ENCODE measurements at places on chromosomes 6 and 20.

- no peak for DNase-seq
Measured at GRCh38 chr6:79246891-79247290, 12.4 kb upstream of the HMGN3 start.

DNA sequence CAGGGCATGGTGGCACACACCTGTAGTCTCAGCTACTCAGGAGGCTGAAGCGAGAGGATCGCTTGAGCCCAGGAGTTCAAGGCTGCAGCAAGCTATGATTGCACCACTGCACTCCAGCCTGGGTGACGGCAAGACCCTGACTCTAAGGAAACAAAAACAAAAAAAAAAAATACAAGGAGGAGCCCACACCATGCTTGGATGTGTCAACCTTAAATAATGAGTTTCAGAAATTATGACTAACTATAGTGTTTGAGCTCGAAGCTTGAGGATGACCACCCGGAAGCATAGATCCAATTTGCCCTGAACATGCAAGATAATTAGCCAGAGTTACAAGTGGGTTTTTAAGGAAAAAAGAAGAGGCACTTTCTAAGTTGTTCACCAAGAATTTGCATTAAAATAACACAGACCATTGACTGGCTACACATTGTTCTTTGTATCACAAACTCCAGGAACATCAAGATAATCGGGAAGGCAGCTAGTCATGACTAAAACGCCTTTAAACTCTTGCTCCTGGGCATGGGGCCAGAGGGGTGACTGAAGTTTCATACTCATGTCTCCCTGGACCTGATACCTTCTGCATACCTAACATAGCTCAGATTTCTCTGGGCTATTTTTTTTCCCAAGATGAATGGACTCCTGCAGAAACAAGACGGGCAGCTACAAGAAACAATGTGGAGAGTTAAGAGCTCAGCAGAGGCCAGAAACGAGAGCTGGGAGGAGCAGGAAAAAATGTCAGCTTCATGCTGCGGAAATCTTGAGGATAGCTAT, 289.6 kb downstream of the PREX1 start:
- no peak for DNase-seq

- no peak for DNase-seq
Measured at GRCh38 chr6:20427856-20428255, 26.2 kb downstream of the E2F3 start.

DNA sequence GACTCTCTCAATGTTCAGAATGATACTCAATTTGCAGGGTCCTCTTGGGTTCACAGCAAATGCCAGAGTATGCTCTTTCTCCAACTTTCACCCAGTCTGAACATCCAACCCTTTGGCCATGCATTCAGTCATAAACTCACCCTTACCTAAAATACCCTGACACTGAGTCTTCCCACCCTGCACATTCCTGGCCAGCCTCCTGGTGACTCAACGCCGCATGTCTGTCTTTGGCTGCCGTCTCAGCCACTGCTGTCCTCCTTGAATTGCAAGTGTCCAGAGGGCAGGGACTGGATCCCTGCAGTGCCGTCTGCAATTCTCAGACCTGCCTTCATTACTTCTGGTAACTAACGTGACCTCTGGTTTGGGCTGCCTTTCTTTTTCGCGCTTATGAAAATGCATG, 593.4 kb downstream of the QKI start:
- DNase-seq = no peak

DNA sequence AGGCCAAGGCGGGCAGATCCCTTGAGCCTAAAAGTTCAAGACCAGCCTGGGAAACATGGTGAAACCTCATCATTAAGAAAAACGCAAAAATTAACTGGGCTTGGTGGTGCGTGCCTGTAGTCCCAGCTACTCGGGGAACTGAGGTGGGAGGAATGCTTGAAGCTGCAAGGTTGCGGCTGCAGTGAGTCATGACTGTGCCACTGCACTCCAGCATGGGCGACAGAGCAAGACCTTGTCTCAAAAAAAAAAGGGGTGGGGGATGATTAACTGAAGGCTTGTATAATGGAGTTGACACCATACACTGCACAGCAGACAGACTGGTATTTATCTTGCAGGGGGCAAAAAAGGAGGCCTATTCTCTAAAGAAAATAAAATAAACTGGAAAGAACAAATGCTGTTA, 27.7 kb downstream of the SRPK1 start:
- DNase-seq = no peak

DNA sequence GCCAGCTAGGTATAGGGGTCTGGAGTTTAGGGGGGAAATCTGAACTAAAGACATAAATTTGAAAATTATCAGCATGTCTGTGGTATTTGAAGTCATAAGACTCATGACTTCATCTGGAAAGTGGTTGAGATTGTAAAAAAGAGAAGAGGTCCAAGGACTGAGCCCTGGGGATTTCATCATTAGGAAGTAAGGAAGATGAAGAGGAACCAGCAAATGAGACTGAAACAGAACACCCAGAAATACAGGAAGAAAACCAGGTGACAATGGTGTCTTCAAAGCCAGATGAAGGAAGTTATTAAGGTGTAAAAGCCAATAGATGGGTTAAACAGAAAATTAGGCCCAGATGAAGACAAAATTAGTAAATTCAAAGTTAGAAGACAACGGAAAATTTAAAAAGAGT, 49.1 kb upstream of the UBR2 start:
- no peak for DNase-seq

- DNase-seq = peak; percentile 34
Measured at GRCh38 chr6:127514773-127515227, 4.3 kb downstream of the MTCL3 start.

- DNase-seq = no peak
Measured at GRCh38 chr20:50269091-50270033, 78.7 kb downstream of the CEBPB start.

DNA sequence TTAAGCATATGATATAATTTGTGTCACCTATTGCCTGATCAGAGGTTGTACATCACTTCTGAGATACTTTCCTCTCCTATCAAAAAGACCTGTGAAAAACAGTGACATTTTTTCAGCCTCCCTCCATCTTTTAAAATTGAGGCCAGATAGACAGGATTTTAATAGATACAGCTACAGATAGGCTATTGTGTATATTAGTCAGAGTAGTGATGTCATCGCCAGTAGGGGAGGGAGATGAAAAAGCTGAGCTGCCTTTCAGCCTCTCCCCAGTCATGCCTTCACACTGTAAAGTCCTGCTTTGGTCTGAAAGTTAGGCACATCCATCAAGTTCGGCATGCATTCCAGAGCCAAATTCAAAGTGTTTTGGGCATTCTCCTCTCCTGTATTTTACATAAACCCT, 7.9 kb upstream of the PABPC1L start:
- DNase-seq = no peak

GRCh38 chr20:31923388-31924331, 28.2 kb downstream of the PDRG1 start:
- DNase-seq = no peak

DNA sequence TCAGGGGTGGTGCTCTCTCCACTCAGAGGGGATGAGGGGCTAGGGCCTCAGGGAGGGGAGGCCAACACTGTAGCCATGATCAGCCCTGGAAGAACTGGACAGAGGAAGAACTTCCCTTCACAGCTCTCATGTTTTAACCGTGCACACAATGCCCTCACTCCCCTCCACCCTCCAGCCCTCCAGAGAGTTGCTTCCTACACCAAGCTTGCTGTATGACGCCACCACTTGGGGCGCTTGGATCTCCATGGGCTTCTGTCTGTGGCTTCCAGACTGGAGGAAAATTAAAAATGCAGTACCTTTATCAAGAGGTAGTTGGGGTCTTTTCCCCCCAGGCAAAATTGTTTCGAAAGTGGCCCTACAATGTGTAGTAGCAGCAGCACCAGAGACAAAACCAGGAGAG, 48.4 kb downstream of the ARHGAP40 start:
- no peak for DNase-seq

GRCh38 chr6:80489911-80490635, 383.6 kb downstream of the BCKDHB start:
- DNase-seq = no peak

DNA sequence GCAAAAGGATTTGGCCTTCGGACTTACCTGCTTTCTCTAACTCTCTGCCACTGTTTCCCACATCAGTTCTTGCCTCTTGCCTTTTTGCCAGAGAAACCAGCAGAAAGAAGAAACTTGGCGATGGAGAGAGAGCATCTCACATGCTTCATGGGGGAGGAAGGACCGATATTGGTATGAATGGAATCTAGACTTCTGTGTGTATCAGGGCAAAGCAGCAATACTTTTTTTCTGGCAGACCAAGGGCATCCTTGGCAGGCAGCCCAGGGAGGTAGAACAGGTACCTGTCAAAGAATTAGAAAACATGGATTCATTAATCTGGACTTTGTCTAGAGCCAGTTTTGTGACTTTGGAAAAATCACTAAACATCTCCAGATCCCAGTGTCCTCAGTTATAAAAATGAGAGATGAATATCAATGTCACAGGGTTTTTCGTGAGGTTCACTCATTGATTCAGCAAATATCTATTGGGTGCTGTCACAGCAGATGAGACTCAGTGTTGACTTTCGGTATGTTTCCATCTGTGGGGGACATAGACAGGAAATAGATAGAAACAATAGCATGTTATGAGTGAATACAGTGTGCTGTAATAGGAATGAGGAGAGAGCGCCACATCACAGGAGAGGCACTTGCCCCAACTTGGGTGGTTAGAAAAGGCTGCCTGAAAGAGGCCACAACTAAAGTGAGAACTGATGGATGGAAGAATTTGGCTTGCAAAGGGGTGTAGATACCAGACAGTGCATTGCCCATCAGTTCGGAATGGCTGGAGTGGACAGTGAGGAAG, 114.1 kb downstream of the CD83 start:
- DNase-seq = no peak

GRCh38 chr6:78340755-78341154, 526.6 kb upstream of the IRAK1BP1 start:
- no peak for DNase-seq

DNA sequence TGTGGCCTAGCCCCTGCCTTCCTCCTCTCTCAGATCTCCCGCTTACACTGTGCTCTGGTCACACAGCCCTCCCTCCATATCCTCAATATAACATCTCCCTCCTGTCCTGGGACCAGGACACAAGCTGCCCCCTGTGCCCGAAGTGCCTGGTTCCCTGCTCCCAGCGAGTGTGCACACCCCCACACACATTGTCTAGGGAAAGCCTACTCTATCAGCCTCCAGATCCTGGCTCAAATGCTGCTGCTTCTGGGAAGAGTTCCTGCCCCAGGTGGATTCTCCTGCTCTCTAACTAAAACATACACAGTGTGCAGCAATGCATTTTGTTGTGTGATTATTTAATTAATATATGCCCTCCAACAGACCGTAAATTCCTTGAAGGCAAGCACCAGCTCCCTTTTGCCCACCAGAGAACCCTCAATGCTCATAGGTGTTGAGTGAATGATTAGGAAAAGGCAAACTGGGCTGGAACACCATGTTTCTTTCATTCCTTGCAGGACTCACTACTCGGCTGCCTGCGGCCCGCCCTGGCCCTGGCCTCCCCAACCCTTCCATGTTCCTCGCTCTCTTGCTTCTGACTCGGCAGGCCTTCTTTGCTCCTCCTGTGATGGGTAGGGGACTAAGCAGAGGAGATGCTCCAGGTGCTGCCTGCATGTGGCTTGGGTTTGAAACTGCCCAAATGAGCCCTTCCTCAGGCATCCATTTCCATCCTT, 194.6 kb downstream of the ZDHHC14 start:
- DNase-seq = no peak

GRCh38 chr20:52972965-52973819, 1.0 kb downstream of the TSHZ2 start:
- peak; percentile 69 for DNase-seq

DNA sequence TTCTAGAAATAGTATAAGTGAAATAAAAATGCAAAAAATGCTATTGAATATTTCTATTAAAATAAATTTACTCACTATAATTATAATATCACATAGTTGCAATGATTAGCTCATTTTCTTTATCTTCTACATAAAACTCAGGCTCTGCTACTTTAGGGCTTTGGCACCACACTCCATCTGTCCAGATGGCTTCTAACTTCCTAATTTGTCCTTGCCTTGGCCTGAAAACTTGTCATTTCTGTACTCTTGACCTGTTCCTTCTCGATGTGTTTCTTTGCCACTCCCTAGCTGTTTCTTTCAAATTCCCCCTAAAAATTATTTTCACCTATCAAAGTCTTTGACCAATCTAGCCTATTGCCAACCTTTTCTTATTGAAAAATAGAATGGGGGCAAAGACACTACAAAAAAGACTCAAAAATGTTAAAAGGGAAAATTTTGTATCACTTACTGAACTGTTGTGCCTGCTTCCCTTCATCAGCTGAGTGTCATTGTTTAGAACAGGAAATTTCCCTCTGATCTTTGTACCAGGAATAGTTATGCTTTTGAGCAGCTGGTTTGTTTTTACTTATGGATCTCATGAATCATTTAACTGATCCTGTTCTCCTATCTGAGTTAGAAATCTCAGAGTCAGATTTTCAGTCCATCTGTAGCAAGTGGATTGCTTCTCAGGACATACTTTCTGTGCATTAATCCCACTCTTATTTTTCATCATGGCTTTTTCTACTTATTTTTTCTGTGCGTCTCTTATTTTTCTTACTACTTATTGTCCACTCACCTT, 279.2 kb upstream of the CNR1 start:
- no peak for DNase-seq

DNA sequence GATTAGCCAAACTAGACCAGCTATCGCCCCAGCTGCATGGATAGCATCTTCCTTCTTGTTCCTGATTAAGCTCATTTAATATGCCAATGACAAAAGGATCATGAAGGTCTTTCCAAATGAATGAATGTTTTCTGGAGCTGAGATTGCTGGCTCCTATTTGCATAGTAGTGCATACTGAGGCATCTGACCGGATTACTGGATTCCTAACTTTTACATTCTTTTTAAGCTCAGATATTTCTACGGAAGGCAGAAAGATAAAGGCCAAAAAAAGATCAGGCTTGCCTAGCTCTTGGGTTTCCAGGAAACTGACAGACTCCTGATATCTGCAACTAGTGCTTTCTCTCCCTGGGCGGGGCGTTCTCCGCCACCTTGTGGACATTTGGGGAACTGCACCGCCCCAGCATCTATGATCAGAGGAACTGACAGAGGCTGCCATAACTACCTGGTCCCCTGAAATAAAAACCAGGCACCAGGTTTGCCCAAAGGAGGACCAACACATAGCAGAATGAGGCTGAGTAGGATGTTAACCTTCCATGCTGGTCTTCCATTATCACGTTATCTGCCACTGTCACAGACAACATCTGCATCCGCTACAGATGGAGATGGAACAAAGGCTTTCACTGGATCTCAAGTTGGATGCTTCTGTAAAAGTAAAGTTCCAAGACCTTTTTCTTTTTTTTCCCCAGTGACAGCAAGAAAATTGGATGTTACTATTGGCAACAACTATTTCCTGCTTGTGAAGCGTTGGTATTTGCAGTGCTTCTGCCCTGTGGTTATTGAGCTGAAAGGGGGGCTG, 33.2 kb downstream of the NT5E start:
- peak; percentile 79 for DNase-seq

GRCh38 chr6:32607263-32607987, 17.8 kb upstream of the HLA-DRB1 start:
- DNase-seq = no peak
